Aorta (tissue), 5 donors: ENCODE measurements at places on chromosomes 5 and 9.

GRCh38 chr5:134539732-134540131, 14.3 kb downstream of the JADE2 start:
- no peak for DNase-seq

- DNase-seq = no peak
Measured at GRCh38 chr9:96482476-96482875, 32.5 kb downstream of the HABP4 start.

DNA sequence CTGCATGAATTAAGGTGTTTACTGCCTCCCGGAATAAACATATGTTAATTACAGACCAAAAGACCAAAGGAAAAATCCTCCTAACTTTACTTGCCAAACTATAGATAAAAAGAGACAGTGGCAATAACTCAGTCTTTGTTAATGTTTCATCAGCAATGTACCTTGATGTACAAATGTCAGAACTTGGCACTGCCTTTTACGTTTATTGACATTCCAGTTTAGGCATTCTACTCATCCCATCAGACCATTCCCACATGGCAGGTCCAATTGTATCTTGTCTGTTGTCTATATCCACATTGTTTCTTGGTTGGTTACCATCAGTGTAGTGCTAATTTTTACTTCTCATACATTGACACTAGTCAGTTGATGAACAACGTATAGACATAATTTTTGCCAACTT, 85.5 kb downstream of the TEX10 start:
- DNase-seq = no peak

GRCh38 chr5:180034564-180034963, 37.0 kb downstream of the RNF130 start:
- no peak for DNase-seq

GRCh38 chr5:45793638-45794532, 97.7 kb upstream of the HCN1 start:
- DNase-seq = no peak
